KBM-7 (cell line): ENCODE measurements at places on chromosomes 2 and 18.

DNA sequence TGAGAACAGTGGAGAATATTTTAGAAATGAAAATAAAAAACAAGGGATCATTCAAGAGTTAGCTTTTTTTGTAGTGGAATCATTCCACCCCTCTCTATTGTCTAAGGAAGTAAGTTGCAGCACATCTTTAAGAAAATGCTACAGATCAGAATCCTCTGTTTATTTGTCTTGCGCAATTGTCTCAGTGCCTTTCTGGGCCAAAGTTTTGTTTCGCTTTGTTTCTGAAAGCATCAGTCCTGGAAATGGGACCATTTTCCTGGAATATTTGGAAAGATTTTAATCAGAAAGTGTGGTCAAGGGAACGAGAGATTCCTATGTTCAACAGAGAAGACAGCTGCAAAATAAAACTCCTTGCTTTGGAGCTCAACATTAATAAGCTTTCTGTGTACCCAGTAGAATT is 74.0 kb downstream of the NRXN1 start:
- DNase-seq, result no peak

GRCh38 chr2:25341753-25342371 is at the start of gene DNMT3A:
TSS of gene DNMT3A (minus strand) at chr2:25341925. CDS start at chr2:25313984, 27,941 bp downstream.
- DNase-seq, result no peak

DNA sequence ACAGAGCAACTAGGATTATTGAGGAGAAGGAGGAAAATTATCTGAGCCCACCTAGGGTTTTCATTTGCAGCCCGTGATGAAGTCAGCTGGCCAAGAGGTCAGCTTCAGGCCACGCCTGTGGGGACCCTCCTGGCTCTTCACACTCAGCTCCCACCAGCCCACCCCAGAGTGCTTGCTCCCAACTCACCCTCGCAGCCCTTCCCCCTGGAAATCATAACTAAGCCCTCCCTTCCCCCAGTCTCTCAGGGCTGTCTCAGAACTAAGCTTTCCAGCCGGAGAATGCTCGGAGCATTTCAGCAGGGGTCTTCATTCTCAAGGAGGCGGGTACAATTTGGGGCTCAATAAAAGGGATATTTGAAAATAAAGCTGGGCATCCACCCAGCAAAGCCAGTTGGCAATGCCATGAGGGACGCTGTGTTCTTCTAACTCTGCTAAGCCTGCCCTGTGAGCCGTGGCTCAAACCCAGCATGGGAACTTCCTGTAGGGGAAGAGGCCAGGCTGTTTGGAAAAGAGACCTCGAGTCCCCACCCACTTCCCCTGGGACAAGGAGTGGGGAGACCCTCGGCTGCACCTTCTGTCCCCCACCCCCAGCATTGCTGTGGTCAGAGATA is 194.9 kb downstream of the CTIF start:
- DNase-seq, result no peak

DNA sequence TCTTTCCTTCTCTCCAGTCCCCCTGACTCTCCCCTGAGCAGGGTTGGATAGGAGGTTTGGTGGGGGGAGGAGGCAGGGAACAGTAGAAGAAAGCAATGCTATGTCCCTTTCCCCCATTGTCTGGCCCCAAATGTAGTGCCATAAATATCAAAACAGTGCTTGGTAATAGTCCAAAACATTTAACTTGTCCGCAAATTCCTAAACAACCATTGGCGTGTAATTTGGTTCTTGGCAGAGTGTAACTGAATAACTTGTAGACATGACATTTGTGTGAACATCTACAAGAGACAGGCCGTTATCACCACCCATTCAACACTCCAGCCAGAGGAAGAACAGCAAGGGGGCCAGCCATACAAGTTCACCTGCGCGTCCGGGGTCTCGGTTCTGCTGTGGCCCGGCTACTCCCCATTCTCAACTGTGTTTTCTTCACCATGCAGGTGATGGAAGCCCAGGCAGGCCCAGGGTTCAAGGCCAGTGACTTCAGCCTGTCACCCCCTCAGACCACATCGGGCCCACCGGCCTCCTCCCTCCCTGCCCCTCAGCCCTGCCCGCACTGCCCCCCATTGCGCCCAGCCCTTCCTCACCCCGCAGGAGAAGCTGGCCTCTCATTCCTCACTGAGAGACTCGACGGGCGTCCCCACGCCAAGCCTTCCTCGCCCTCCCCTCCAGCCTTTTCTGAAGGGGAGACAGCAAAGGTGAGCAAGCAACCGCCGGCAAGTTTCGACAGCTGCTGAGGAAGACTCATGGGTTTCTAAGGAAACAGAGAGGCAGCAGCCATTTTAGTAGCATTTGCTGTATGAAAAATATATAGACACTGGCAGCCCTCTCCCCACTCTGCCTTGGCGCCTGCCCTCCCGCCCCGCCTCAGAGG is 699 bp upstream of the RAPGEF4 start:
- no peak for DNase-seq
